AML-193 (cell line): ENCODE measurements at places on chromosomes 6 and 20.

- DNase-seq = no peak
These were observed 4.1 kb upstream of the LY86 start for GRCh38 chr6:6584310-6585002.

DNA sequence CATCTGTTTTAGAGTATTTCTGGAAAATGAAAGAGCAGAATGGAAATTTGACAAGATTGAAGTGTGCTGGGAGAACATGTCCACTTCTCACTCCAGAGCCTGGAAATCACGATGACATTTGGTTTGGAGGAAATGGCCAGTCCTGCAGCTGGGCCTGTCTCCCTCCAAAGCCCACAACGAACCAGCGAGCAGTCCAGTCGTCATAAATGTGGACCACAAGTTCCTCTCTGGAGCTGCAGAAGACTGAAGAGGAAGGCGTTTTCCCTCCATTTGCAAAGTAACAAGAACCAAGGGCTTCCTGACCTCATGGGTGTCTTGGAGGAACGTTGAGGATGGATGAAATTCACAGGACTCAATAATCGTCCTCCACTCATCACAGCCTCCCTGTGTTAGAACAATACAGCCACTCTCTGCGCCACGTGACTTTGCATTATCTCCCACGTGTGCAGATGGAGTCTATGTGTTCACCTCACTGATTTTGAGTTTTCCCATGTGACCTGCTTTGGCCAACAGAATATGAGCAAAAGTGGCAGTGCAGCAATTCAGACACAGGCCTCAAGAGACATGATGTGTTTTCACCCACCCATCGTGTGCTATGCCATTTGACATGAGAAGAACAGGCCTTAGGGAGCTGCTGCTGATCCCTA lies 9.1 kb upstream of the SPATS1 start:
- DNase-seq = no peak

DNA sequence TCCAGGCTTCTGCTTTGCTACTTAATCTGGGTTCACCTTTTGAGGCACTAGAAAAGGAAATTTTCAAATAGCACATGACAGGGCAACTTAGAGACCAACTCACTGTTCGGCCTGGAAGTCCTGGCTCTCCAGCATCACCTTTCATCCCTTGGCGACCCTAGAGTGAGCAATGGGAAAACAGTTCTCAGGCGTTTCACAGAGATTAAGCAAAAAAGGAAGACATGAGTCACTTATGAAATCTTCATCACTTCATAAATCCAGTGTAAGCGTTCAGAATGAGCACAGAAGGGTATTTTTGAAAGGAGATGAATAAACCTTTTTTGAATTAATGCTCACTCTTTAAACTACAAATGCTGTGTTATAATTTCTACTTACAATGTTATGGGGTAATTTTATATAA lies 104.0 kb downstream of the COL12A1 start:
- no peak for DNase-seq

DNA sequence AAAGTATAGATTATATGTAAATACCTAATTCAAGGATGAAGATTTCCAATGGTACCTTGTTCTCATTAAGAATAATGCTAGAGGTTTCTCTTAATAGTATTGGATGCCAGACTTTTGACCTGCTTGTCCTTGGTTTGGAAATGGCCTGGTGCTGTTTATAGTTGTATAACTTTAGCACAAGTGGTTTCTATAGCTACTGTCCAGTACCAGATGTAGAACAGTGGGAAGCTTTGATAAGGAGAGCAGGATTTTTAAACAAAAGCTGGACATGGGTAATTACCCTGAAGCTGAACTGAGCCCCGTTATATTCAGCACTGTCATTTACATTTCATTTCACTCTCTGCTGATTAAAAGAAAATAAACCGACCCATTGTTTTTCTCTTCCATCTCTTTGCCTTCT lies 43.7 kb downstream of the TRMT11 start:
- DNase-seq = no peak
